Activated T-cell treated with anti-CD3 and anti-CD28 coated beads, Interleukin-2, amount 50 U/mL, for 4 hours (primary cell): ENCODE measurements at places on chromosomes 6 and 20.

GRCh38 chr6:153130515-153131036, 506 bp downstream of the RGS17 start:
- DNase-seq, result no peak

DNA sequence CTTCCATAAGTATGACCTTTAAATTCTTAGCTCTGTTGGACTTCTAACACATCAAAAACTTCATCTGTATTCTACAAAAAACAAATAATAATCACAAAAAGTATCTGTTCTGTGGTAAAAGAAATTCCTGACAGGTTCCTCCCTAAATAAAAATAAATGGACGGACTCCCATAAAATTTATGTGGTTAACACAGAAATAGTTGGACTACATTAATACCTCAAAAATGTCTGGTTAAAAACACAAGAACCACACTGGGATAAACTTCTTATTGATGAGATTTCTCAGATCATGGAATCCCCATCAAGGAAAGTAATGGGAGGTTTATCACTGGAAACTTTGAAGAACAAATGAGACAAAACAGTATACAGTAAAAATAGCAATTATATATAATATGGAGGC, 172.4 kb downstream of the MOXD1 start:
- no peak for DNase-seq

GRCh38 chr20:34337982-34338726, 24.9 kb upstream of the ITCH start:
- DNase-seq, result no peak

DNA sequence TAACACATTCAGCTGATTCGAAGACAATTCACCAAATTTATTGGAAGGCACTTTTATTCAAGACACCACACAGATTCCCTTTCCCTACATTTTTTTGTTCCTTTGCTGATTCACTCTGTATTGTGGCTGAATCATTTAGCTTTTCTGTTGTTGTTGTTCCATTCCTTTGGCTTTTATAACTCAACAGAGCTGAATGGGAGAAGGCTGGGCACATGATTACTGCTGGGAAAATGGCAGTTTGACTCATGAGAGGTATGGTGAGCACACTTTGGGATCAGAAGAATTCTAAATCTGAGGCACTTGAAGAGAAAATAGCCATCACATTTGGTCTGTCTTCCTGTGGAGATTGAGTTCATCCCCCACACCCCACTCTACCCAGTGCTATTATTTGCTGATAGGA, 15.7 kb upstream of the SAYSD1 start:
- DNase-seq, result no peak

GRCh38 chr6:39942903-39943580, 8.8 kb upstream of the MOCS1 start:
- no peak for DNase-seq

DNA sequence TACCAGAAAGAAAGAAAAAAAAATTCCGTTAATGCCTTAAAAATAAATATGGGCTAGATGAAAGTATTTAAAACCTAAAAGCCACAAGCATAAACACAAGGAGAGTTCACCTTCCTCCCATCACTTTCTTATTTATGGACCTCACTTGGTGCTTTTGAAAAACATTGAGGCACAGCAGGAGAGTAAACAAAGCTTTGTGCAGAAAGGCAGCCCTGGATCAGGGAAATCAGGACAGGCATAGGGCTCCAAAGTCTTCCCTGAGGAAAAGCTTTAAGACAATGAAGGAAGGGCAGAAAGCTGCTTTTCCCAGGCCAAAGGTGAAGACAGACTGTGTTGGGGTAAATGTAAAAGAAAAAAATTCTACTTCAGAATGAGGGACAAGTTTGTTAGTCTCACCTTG, 207.9 kb downstream of the CLVS2 start:
- no peak for DNase-seq

DNA sequence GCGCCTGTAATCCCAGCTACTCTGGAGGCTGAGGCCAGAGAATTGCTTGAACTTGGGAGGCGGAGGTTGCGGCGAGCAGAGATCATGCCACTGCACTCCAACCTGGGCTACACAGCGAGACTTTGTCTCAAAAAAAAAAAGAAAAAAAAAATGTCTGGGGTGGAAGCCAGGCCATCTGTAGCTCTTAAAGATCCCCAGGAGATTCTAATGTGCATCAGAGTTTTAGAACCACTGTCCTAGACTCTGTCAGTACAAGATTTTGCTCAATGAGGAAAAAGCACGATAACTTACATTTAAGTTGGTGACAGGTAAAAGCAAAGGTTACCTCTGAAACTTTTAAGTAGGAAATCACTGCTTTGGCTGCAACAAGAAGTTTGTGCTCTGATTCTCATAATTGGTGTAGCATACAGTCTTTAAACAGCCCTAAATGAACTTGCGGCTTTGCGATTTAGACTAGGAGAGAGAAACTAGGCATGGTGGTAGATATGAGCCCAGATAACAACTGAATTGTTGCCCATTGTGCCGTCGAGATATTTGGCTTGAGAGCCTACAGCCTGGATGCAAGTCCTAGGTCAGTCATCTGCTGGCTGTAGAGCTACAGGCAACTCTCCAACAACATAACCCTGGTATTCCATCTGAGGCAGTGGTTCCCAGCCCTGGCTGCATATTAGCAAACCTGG, 67.2 kb downstream of the BACH2 start:
- no peak for DNase-seq

DNA sequence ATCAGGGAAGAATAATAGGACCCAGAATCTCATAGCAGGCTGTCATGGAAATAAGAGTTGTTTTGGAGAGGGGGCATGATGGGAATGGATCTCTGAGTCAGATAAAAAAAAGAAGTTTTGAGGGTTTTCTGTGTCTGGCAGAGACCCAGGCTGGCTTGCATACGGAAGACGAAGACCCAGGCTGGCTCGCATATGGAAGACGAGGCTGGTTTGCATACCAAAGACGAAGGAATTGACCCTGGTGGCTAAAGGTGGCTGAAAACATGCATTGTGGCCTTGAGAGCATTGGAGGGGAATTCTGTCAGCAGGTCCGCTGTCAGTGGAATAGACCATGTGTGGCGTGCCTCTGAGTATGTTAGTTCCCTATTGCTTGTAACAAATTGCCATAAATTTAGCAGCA, 335.1 kb downstream of the BTBD3 start:
- no peak for DNase-seq

DNA sequence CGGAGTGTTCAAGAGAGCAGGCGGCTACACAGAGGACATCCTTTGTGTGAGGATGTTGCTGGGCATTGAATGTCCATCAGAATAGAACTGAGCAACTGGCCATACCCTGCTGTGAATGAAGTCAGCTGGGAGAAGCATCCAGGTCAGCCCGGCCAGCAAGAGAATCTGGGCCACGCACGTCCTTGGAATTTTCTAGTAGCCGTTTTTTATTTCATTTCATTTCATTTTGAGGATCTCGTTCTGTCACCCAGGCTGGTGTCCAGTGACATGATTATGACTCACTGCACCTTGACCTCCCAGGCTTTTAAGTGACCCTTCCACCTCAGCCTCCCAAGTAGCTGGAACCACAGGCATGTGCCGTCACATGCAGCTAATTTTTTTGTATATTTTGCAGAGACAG, 97.9 kb downstream of the SSR1 start:
- DNase-seq, result no peak
